ENCODE measurements at places on chromosomes 11 and 22.

DNA sequence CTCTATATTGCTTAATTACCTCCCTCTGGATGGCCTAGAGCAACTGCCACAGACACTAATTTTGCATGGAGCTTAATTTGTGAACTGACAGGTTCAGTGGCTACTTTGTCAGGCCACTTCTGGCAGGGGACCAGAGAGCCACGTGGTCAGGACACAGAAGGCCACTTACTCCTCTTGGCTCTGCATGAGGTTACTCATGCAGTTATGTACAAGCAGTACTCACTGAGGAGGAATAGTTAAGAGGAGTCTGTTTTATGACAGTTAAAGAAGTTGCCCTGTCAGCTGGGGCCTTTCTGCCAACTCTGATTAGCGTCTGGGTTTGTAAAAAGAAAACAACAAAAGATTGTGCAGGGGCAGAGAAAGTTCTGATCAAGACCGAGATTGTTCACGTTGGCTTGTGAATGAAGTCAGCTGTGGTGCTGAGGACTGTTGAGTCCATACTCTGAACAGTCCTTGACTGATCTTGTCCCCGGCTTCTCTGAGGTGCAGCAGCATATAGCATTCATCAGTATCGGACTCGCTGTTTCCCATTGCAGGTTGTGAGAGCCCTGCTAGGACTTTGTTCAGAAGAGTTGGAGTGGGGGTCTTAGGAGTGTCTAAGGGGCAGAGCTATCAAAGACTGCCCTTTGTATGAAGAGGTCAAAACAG lies 41.4 kb downstream of the PPFIBP2 start:
- no peak for DNase-seq

- DNase-seq = no peak
Observed at GRCh38 chr22:49515475-49515874, 312.2 kb downstream of the BRD1 start.

DNA sequence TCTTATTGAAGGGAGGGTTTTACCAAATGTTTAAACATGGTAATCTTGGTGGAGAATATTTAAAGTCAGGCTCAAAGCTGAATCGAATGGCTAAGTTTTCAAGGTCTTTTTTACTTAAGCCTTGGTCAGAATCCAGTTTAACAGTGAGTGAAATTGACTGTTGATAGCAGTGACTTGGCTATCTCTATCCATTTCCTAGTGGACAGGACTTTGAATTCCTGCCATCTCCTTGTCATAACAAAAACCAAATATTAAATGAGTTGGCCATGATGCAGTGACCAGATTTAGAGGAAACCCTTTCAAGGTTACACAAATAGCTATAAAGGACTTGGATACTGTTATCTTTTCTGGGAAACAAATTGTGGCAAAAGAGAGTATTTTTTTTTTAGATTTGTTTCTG lies 92.0 kb downstream of the JRKL start:
- DNase-seq = no peak

- DNase-seq = no peak
Observed at GRCh38 chr11:78828676-78829075, 254.0 kb upstream of the NARS2 start.

GRCh38 chr11:39745401-39745800 lies 1714.1 kb downstream of the LRRC4C start:
- no peak for DNase-seq

DNA sequence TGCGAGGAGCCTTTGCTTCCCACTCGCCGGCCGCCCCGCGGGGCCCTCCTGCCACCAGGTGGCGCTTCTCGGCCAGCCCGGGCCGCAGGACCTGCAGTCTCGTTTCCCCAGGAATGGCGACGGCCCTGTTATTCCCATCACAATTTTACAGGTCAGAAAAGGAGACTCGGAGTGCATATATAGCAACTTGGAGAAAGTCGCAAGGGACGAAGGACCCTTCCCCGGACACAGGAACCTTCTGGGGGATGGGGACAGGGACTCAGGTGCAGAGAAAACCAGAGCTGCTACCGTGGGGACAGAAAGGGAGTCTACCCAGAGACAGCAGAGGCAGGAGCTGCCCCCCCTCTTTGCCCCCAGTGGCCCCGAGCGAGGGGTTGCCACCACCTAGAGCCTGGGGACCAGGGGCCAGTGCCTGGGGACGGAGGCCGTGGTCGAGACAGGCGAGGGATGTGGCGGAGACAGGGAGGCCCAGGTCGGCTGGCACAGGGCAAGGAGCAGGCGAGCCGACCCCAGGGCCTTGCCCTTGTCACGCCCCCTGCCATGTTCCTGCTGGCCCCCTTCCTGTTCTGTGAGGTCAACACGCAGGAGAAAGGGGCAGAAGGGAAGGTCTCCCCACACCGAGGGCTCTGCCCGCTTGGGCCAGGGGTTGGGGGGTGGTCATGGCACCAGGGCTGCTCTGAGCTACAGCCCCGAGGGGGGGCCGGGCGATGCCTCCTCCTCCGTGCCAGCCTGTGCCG lies 3.5 kb upstream of the KRTAP5-6 start:
- peak; percentile 82 for DNase-seq

DNA sequence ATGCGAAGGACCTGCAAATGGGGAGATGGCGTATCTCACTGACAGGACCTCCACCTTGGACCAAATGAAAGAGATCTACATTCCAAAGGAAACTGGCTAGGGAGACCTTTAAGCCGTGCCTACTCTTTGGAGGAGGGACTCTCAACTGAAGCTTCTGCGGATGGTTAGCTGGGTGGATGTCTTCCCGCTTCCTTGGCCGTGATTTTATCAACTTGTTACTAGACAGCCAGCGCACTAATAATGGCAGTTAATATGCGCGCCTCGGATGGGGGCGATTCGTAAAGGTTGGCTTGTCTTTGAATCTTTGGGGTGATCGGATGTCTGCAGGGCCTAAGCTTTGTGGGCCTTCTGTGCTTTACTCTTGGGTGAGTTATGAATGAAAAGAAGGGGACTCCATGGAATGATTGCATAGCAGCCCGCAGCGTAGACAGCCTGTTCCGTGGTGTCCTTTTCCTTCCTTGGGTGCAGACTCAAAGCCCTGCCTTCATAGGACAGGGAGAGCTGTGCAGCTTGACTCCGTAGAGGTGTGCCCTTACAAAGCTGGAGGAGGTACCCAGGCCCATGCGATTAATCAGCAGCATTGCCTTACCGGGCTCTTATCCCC lies 1.5 kb downstream of the ZNRF3 start:
- DNase-seq = no peak

GRCh38 chr22:38106814-38107578 lies 3.5 kb downstream of the BAIAP2L2 start:
- DNase-seq = no peak

- DNase-seq = no peak
Observed at GRCh38 chr22:43964314-43964857, 9.1 kb downstream of the SAMM50 start.

Data from dermis blood vessel endothelial cell (primary cell).